ENCODE measurements at places on chromosomes 3 and 15.

GRCh38 chr3:170040418-170040817 is 2.6 kb downstream of the GPR160 start:
- DNase-seq, result no peak

- no peak for DNase-seq
Measured at GRCh38 chr3:41503998-41504623, 304.8 kb downstream of the CTNNB1 start.

DNA sequence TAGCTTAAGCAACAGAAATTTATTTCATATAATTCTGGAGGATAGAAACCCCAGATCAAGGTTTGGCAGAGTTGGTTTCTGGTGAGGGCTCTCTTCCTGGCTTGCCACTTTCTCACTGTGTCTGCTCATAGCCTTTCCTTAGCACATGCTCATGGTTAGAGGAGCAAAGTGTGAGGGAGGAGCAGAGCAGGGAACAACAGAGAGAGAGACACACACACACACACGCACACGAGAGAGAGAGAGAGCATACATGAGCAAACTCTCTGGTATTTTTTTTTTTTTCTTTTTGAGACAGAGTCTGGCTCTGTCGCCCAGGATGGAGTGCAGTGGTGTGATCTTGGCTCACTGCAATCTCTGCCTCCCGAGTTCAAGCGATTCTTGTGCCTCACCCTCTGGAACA is 36.8 kb upstream of the ZDHHC23 start:
- no peak for DNase-seq

GRCh38 chr3:10839167-10839566 is 23.1 kb downstream of the SLC6A11 start:
- no peak for DNase-seq

DNA sequence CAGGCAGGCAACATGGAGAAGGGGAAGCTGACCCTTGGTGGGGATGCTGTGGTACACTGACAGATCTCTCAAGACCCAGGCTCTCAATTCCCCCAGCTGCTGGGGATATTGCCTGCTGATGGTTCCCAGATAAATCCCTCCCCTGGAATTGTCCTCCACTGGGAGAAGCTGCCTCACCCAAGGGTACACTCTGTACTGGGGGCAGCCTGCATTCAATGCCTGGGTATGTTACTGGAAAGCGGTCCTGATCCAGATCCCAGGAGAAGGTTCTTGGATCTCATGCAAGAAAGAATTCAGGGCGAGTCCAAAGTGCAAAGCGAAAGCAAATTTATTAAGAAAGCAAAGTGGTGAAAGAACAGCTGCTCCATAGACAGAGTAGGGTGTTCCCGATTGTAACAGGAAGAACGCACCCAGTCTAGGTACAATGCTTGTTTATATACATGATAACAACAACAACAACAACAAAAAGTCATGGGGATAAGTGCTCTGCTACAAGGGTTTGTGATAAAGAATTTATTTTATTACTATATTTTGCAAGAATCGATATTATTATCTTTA is 591.5 kb upstream of the ADAMTS9 start:
- no peak for DNase-seq

GRCh38 chr15:69161878-69162213 is 1.4 kb downstream of the GLCE start:
- no peak for DNase-seq

DNA sequence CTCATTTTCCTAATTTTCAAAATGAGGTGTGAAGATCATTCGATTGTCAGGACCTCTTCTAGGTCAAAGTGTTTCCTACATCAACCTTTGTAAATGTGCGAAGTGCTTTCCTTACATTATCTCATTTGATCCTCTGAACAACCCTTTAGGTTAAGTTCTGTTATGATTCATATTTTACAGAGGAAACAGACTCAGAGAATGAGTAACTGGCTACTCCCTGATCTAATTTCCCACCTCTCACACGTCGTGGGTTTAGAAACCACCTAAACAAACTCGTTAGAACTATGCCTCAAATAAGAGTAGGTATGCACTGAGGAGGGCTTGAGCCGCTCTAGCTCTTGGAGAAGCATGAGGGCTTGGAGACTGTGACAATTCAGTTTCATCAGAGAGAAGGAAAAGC is 148.6 kb downstream of the CD47 start:
- DNase-seq, result no peak

DNA sequence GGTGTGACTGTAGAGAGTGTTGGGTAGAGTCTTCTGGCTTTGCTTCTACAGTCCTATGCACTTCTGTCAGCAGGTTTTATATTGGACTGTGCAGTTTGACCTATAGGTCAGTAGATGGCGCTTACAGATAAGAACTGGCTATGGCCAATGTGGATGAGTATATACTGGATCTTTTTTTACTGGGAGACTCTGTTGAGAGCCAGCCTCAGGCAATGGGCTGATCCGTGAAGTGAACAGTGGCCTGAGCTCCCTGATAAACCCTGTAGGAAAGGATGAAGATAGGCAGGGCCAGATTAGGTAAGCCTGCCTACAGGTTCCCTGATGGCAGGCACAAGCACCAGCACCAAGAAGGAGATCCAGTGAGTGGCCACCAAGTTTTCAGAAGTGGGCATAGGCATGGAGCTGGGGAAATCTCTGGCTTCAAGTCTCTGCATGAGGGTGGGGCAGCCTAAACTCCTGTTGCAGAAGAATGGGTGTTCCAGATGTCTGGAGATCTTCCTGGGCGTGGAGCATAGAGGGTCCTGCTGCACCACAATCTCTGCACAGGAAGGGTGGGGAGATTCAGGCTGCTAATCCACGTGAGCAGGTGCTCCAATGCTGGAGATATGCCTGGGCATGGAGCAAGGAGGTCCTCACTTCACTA is 326.0 kb upstream of the SGO1 start:
- DNase-seq, result peak; percentile 52
